ENCODE measurements at places on chromosomes 5 and 9. TPM values are rescaled to one million over a fixed set of nuclear protein-coding genes. Genes with fewer than 3 reads are reported as not detected.

GRCh38 chr5:96529559-96529958 lies 96.5 kb upstream of the PCSK1 start:
- DNase-seq: no peak

DNA sequence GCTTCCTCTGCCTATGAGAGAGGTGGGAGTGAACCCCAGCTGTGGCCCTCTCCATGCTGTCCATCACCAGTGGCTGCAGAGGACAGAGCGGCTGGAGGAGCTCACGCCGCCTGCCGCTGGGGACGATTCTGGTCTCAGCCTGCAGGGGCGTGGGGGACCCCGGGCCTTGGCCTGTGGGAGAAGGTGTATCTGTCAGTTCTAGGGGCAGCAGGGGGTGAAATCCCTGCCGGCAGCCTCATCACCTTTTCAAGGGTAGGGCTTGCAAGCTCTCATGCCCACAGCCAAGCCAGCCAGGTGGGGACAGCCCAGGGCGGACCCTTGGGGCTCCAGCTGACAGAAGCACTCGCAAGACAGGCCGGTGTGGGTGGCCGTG lies 80.2 kb downstream of the TSPAN17 start:
- no peak for DNase-seq

DNA sequence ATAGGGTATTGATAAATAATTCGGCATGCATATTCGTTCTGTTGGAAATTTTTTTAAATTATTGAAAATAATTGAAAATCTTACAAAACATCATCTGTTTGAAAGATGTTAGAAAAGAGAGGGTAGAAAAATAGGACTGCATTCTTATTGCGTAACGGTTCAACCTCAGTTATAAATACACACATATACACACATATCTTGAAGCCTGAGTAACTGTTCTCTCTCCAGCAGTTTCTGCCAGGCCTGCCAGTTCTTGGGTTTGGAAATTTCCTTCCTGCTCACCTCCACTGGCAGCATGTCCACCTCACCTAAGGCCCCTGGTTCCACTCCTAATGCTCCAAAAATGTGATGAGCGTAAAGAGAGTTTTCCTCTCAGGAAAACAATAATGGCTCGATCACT lies 9.1 kb downstream of the SPATA31E1 start:
- DNase-seq: no peak

DNA sequence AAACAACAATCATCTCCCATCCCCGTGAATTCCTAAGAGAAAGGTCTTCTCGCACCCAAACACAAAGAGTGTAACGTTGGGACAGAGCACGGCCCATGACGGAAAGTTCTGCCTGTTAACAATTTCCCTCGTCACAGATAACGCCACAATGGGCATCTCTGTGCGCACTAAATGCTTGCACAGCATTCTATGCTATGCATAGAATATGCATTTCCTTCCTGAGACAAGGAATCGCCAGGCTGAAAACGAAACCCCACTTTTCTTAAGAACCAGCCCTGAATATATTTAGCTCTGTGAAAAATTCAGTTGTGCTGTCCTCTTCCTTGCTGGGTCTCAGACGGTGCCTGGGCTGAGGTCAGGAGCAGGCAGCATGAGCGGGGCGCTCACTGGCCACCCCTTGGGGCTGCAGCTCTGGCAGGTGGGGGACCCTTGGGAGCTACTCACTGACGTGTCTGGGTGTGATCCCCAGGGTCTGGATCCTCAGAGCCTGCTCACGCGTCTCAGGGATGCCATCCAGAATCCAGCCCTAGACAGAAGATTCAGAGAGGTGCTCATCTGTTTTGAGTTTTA lies 49.8 kb downstream of the AK8 start:
- no peak for DNase-seq

DNA sequence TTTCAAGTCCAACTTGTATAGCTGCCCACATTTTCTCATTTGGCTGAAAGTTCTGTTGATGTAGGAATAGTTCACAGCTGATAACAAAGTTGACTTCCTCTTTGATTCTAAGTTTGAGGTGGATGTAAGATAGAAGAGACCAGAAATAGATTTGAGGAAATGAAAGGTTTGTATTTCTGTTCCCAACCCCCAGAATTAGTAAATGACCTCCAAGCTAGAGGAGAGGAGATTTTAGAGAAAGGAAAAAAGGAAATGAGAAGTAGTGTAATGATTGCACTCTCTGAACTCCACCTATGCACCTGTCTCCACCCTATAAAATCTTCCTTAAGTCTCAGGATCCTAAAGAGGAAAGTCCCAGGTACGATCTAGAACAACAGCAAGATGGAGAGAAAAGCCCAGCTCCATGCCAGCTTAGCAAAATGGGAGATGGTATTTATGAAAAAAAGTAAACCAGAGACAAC lies 130.4 kb upstream of the POC5 start:
- DNase-seq: no peak

DNA sequence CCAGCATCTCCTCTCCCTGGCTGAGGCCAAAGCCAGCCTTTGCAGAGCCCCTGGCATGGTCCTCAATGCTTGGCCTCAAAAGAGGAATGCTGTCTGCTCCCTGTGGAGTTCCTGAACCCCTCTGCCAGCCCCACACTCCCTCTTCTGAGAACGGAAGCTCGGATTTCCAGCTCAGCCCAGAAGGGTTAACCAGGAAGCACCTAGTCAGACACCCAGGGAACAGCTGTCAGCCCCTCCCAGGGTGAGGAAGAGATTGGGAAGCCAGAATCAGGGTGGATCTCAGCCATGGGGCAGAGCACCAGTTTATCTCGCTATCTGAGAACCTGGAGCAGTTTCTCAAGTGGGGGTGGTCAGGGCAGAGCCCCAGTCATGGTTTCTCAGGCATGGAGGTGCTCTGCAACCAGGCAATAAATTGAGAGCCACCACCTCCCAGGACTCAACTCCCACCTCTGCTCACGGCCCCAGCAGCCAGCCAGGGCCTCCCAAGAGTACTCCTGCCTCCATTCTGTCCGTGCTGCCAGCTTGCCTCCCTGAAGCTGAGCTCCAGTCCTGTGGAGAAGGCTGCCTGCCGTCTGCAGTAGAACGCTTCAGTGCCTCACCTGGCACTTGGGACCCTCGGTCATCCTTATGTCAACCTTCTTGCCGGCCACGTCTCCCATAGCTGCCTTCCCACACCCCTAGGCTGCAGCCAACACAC lies 7.6 kb downstream of the FOXE1 start:
- DNase-seq: no peak

DNA sequence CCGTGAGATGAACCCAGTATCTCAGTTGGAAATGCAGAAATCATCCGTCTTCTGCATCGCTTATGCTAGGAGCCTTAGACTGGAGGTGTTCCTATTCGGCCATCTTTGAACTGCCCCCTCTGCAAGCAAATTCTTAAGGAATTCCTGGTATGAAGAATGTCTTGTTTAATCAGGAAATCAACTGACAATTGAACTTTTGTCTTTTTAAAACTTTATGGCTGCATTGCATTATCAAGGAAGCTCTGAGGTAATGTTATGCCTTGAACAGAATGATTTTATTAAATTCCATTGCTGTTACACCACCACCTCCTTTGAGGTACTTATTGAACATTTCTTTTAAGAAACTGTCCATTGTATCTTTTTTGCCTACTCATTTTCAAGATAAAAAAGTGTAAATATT lies 1915.7 kb upstream of the CDH9 start:
- DNase-seq: no peak

- DNase-seq: no peak
Measured at GRCh38 chr9:120830151-120830550, 12.6 kb downstream of the PSMD5 start.

DNA sequence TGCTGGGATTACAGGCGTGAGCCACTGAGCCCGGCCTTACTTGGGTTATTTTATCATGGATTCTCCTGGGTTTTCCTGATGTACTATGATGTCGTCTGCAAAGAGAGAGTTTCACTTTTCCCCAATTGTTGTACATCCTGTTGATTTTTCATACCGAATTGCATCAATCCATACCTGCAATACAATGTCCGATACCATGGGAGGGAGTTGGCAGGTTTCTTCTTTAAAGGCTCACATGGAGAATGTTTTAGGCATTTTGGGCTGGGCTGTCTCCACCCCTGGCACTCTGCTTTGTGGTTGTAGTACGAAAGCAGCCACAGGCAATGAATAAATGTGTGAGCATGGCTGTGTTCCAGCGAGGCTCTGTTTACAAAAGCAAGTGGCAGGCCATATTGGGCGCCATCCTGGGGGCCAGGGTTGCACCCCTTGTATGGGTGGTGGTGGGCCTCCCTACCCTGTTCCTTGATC lies 35.1 kb upstream of the EXOC3 start:
- DNase-seq: no peak

- DNase-seq: peak; percentile 93
Measured at GRCh38 chr5:134648425-134649162, at the start of gene SEC24A. SEC24A (plus strand) TSS chr5:134648785; CDS start chr5:134649077, 292 bp downstream.

DNA sequence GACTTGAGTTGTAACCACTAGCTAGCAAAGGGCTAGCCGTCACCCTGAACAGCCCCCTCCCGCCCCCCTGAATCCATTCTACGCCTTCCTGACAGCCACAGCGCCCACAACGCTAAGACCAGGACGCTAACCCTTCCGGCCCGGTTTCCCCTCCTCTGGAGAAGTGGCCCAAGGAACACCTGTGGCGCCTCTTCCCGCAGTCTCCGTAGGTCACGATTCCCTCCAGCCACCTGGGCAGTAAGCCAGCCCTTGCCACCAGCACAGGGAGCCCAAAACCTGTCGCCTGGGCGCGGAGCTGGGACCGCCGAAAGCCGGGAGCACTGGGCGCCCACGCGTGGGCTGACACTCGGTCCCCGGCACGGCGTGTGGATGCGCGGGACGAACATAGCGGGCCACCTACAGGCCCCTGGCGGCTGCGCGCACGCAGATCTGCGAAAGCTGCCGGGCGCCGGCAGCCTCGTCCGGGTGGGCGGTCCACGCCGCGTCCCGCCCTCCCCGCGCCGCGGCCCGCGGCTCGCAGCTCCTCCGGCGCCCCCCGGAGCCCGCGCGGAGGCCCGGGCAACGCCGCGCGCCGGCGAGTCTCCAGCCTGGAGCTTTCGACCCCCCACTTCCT lies 596 bp downstream of the IRF1 start:
- peak; percentile 62 for DNase-seq

DNA sequence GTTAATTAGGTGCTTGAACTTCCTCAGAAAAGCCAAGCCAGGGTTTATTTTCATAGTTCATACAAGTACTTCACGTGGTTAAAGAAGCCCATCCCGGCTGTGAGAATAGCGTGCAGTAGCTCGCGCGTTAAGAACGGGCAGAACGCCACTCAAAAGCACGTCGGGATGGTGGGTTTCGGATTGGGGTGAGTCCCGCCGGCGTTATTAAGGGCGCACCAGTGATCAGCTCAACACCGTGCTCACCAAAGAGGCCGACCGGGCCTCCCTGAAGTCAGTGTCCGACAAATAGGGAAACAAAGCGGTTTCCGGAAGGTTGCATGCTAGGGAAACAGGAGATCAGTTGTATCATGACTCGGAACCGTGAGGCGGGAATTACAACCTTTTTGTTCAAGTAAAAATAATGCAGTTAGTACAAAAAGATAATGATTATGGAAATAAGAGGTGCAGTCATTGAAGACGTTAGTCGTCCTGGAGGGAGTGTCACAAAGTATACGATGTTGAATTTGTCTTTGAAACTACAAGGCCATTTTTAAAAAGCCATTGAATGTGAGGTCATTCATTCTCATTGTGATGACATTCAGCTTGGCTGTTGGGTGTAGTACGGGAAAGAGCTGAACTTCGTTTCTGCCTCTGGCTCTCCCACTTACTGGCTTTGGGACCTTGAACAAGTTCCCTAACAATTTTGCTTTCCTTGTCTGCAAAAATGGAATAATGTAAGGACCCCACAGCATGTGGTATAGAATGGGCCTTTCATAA lies 992 bp downstream of the SETD9 start:
- peak; percentile 80 for DNase-seq

DNA sequence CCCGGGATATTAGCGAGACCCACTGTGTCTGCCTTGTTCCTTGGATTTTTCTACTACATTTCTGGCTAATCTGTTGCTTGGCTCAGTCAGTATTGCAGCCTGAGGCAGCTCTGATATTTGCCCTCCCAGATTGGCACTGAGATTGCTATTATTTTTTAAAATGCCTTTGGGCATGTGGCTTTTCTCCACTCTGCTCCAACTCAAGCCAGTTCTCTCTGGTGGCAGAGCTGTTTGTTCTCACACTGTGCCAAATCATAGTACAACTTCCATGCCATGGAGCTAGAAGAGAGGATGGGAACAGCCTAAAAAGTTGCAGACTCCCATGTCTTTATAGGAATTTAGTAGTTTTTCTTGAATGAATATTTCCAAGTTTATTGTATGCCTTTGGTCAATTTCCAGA lies 155.9 kb upstream of the ATP10B start:
- DNase-seq: no peak

GRCh38 chr5:153893817-153894216 lies 144.9 kb downstream of the FAM114A2 start:
- no peak for DNase-seq

PCDHGA2 gene
- 0.65 TPM for total RNA-seq

CARTPT gene
- total RNA-seq: not detected

QRFP gene
- not detected for total RNA-seq

SHISAL2B gene
- not detected for total RNA-seq
